NCI-H524 (cell line): ENCODE measurements at places on chromosomes 5 and 9.
A peak's percentile ranks its signal among the peaks of the same experiment; 100 is the strongest.

- DNase-seq, result peak; percentile 98
Measured at GRCh38 chr9:125202846-125203618, 2.7 kb downstream of the RABEPK start.

- DNase-seq, result no peak
Measured at GRCh38 chr5:137264573-137264972, 234.6 kb downstream of the SPOCK1 start.

DNA sequence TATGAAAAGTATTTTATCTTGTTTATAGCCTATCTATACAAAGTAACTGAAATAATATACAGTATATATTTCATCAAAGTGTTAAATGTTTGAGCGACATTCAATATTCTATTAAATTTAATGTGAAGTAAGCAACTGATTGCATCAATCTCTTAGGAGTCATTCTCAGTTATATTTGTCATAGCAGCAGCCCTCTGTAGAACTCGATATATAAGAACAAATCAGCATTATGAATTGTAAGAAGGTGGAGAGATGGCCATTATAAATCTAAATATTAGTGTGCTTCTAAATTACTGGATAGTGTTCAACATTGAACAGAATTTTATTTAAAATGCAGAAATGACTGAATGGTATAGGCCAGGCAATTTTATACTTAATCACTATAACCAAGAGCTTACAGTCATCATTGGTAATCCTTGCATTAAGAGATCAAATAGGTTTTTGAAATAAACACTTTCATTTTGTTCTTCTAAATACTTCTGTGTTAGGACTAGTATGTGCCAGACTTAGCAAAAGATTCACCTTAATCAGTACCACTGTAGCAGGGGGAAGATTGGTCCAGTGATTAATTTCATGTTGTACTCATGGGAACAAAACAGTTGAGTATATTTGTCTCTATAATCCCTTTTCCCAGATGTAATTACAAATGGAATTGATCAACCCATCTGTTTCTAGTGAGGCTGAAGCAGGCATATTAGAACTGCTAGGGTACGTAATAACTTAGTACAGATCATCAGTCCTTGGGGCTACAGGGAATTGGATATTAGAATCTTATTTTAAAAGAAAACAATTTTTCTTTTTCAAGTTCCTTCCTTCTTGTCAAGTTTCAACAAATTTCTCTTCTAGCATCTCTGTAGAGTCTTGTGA, 108.3 kb upstream of the TYRP1 start:
- peak; percentile 30 for DNase-seq

GRCh38 chr5:39892708-39893107, 467.9 kb upstream of the DAB2 start:
- no peak for DNase-seq

DNA sequence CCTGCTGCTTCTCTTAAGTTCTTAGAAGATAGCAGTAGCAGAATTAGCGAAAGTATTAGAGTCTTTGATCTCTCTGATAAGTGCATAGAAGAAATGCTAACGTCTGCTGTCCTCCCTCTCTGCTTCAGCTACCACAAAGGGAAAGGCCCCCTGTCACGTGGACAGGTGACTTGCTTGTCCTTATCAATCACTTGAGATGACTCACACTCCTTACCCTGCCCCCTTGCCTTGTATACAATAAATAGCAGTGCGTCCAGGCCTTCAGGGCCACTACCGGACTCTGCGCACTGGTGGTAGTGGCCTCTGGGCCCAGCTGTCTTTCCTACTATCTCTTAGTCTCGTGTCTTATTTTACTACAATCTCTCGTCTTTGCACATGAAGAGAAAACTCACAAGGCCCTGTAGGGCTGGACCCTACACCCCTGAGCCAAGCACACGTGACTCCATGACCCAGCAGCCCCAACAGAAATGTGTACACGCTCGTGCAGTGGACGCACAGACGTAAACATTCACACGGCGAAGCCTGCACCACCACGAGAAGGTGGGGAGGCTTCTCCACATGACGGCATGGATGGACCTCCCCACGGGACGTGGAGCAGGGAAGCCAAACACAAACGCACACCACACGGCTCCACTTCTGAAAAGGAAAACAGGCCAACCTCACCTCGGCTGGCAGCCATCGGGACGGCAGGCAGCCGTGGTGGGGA, 38.3 kb downstream of the PNPLA7 start:
- DNase-seq, result no peak

- peak; percentile 72 for DNase-seq
Measured at GRCh38 chr9:133351908-133352634, 4.1 kb downstream of the RPL7A start.

DNA sequence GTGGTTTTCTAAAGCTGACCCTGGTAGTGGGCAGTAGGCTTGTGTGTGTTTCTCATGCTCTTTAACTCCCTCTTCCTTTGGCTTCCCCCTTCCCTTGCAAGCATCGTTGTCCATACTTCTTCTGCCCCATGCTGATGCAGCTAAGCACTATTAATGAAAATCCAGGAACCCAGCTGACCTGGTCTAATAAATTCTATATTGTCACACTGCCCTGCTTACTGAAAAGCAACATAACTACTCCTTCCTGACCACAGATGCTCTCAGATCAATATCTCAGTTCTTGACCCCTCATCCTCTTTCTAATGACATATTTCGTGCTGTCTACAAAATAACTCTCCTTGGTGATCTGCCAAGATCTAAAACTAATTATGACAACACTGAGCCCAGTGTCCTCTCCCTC, 405.5 kb downstream of the EFNA5 start:
- no peak for DNase-seq

DNA sequence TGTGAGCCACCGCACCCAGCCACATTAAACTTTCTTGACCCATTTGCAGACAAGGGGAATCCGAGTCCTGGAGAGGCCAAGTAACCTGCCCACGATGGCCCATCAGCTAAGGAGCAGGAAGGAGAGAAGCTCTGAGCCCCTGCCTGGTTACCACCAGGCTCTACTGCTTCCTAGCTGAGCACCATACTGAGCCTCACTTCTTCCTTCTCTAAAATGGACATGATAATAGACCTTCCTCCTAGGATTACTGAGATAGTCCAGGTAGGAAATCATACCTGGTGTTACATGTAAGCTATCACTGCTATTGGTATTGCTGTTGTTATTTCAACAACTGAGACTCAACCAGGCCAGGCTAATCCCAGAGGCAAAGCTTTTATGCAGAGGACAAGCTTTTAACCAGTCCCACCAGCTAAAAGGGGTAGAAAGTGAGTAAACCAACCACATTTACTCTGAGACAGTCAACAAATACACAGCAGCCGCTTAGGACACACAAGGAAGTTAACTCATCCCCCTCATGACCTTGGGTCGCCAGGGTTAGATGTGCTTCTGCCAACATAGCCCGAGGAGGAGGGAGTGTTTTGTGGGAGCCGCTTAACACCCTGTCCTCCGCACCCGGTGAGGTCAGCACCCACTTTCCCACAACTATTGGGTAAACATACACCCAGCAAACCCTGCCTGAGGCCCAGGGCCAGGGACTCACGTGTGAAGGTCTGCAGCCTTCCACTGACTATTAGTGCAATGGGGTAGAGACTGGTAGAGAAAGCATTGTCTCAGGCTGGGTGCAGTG, 20.6 kb upstream of the PTGES start:
- no peak for DNase-seq

DNA sequence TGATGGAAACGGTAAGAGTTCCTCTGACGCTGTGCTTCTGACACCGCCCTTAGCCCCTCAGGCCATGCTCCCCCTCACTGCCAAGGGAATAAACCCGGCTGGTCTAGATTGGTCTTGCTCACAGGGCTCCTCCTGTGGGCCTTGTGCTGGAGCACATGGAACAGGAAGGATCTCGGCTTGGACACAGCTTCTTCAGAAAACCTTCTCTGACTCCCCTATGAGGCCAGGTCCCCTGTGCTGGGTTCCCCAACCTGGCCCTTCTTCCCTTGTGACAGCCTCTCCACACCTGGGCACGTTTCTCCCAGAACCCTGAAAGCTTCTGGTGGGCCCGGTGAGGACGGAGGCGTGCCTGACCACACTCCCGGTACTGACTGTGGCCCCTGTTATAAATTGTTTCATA, 8.2 kb downstream of the SPATA31E1 start:
- DNase-seq, result no peak

DNA sequence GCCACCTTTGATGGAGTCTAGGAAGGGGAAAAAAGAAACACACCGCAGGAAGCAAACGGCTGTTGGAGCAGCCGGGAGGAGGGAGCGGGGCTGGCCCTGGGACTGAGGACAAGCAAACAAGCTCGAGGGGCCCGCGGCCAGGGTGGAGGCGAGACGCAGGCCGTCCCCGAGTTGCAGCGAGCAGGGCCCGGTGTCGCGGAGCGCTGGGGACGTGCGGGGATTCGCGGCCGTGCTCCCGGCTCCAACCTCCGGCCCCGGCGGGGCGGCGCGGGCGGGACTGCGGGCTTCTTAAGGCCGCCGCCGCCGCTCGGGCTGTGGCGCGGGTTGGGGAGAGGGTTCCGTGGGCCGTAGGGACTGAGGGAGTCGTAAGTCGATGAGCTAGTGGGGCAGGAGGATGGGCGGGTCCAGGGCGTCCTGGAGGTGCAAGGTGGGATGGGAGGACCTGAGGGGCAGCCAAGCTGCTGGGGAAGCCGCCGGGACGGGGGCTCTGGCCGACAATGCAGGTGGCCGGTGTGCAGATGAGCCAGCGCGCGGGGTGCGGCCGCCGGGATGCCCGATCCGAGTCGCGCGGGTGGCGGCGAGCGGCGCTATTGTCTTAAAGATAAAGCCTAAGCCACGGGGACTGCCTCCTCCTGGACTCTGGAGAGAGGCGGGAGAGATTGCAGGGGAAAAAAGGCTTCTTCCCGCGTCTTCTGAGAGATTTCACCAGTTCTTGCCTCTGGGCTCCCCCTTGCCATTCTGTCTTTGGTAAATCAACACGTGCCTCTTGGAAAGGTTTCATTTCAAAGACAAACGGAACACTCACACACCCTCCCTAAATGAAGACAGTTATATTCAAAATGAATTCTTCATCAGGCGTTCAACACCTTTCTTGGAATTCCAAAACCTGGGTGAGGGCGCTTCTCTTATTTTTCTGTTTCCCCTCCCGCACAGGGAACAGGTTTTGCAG, 1.6 kb upstream of the HAPLN1 start:
- peak; percentile 78 for DNase-seq

- DNase-seq, result no peak
Measured at GRCh38 chr5:61371474-61371873, 39.4 kb downstream of the ZSWIM6 start.

DNA sequence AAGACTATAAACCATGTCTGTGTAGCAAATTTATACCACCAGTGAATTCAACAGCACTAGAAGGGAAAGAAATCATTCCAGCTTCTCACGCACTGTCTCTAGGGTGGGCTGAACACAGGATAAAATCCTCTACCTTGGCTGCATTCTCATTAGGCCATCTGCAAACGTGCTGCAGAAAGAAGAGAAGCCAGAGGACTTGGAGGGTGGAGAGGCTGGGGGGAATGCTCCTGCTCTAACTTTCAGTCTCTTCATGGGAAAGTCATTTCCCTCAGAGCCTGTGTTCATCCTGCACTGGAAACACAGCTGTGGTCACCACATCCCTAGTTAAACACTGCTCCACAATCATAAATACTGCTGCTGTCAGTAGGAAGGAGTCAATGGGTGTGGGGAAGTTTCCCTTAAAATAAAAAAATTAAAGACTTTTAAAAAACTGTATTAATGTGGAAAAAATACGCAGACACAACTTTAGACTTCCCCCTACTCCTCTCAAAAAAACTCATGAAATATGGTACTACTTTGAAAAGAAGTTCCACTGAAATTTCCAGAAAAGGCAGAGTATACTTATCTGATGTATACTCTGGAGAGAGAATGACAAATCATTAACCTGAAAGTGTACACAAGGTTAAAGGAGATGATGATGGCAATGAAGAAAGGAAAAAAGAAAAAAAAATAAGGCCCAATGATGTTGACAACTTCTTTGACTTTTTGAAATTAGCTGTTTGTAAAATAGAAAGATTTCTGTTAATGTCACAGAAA, 46.8 kb downstream of the LHFPL2 start:
- no peak for DNase-seq

- no peak for DNase-seq
Measured at GRCh38 chr5:39079147-39079546, 4.9 kb upstream of the RICTOR start.

DNA sequence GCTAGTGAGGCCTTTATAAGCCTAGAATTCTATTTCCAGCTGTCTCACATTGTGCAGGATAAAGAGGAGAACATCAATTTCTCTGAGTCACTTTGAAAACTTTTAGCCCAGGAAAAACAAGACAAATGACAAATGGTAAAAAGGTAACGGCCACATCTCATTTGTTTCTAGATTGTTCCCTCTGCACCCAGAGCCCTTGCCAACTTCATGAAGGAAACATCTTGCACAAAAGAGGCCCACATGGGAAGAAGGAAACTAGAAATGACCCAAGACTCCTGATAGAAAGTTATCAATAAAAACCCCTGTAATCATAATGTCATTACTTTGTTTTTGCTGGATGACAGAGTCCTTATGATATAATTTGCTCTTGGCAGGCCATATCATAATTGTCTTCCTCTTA, 5.3 kb downstream of the DPYSL3 start:
- DNase-seq, result no peak

DNA sequence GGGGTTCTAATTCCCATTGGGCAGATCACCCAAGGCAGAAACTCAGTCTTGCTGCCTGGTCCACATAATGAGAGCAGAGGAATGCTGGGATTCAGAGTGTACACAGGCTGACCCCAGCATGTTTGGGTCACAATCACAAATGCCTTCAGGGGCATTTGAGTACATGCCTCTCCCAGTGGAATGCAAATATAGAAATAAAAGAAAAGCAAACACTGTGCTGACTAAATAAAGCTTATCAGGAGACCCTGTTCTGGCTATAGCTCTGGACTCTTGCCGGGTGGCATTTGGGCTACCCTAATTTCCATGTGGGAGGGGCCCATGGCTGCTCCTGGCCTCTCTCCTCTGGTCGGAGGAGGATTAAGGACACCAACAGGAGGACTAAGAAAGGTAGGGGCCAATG, 121.4 kb downstream of the DOCK8 start:
- no peak for DNase-seq

GRCh38 chr9:20353524-20353923, 268.8 kb downstream of the MLLT3 start:
- no peak for DNase-seq

DNA sequence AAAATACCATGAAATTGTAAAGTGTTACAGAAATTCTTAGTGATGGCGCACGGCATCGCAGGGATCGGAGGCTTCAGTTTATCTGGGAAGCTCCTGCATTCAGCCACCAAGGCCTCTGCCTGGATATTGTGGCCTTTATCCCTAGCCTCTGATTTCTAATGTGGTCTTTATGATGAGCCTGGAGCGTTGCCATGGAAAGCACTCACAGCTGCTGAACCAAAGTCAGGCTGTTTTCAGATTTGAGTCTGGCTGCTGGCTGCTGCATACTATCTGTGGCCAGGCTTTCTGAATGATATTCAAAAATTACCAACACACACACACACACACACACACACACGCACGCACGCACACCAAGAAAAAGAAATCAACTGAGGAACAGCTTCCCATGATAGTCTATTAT, 101.1 kb upstream of the ZNF366 start:
- DNase-seq, result peak; percentile 46
